ENCODE measurements at places on chromosomes 4 and X. TPM values are rescaled to one million over a fixed set of nuclear protein-coding genes. Genes with fewer than 3 reads are reported as not detected.
A peak's percentile ranks its signal among the peaks of the same experiment; 100 is the strongest.

DNA sequence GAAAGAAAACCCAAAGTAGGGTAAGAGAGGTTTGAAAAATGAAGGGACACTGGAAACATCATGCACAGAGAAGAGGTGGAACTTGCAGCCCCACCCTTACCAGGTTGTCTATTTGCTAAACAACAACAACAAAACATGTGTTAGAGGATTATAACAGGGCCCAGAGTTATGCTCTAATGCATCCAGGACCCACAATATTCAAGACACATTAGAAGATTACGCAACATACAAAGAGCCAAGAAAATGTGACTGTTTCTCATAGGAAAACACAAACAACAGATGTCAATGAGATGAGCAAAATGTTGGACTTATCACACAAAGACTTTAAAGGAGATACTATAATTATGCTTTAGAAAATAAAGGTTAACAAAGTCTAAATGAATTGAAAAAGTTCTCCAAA, 128.5 kb downstream of the LRBA start:
- peaks cover 26% of the 10 kb centered on the region for H3K4me1 ChIP-seq
- H3K27ac ChIP-seq = no peak overlapping the region
- H3K36me3 ChIP-seq = peaks cover 8% of the 10 kb centered on the region
- DNase-seq = no peak
- H3K27me3 ChIP-seq = no peaks in the 10 kb centered on the region
- H3K4me3 ChIP-seq = no peak overlapping the region

Gene SATL1
- polyA plus RNA-seq = not detected

Gene HTN1
- polyA plus RNA-seq = not detected

GRCh38 chr4:16794816-16795445, 103.5 kb downstream of the LDB2 start:
- no peak for DNase-seq
- H3K4me3 ChIP-seq = no peak overlapping the region
- H3K27ac ChIP-seq = no peak overlapping the region
- H3K4me1 ChIP-seq = no peaks in the 10 kb centered on the region
- no peaks in the 10 kb centered on the region for H3K27me3 ChIP-seq
- no peaks in the 10 kb centered on the region for H3K36me3 ChIP-seq

Gene NRK
- polyA plus RNA-seq = not detected

Gene TREX2
- not detected for polyA plus RNA-seq

Gene KCND1
- polyA plus RNA-seq = not detected

- peaks cover 44% of the 10 kb centered on the region for H3K4me1 ChIP-seq
- peaks cover 1% of the 10 kb centered on the region for H3K36me3 ChIP-seq
- H3K27me3 ChIP-seq = no peaks in the 10 kb centered on the region
Measured at GRCh38 chr4:26873391-26874026, 12.9 kb downstream of the STIM2 start.

GRCh38 chr4:160580581-160580980, 1477.7 kb downstream of the RAPGEF2 start:
- DNase-seq = no peak
- no peak overlapping the region for H3K4me3 ChIP-seq
- no peaks in the 10 kb centered on the region for H3K4me1 ChIP-seq
- H3K27ac ChIP-seq = no peak overlapping the region
- no peaks in the 10 kb centered on the region for H3K27me3 ChIP-seq

Gene SAGE1
- not detected for polyA plus RNA-seq

DNA sequence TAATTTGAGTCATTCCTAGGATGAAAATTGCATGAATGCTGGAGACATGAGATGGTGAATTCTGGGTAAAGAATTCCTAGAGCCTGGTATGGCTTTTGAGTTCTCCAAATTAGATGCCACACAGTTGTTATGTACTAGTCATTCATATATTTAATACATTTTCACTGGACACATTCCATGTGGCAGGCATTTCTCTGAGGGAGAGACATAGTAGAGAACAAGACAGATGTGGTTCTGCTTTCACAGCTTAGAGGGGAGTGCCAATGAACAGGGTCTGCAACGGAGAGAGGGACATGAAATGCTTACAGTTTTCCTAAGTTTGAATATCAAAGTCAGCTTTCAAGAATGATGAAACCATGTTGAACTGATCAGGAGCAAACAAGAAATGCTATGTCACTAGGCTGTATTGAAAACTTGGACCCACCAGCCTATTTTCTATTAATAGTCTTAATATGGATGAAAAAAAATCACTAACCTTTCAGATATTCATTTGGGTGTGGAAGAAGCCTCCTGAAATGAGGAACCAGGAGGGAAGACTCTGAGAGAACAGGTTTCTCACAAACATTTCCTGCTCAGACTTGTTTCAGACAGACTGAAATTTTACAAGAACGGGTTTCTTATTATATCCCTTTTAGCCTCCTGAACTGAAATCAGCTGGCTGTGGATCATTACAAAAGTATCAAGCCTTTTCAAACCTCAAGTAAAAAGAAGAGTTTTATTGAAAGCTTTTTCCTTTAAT, 276.0 kb upstream of the TET2 start:
- H3K4me3 ChIP-seq = no peak overlapping the region
- peaks cover 9% of the 10 kb centered on the region for H3K27me3 ChIP-seq
- no peak overlapping the region for H3K27ac ChIP-seq
- no peaks in the 10 kb centered on the region for H3K36me3 ChIP-seq
- DNase-seq = no peak

- no peak overlapping the region for H3K4me3 ChIP-seq
- no peak overlapping the region for H3K27ac ChIP-seq
- DNase-seq = no peak
- H3K4me1 ChIP-seq = no peaks in the 10 kb centered on the region
- no peaks in the 10 kb centered on the region for H3K27me3 ChIP-seq
Measured at GRCh38 chrX:132365490-132365889, 123.3 kb downstream of the MBNL3 start.

Gene TASL
- 15.2 TPM for polyA plus RNA-seq

- DNase-seq = no peak
- no peak overlapping the region for H3K27ac ChIP-seq
- H3K27me3 ChIP-seq = no peaks in the 10 kb centered on the region
- H3K4me3 ChIP-seq = no peak overlapping the region
- H3K4me1 ChIP-seq = no peaks in the 10 kb centered on the region
- no peaks in the 10 kb centered on the region for H3K36me3 ChIP-seq
Measured at GRCh38 chr4:144267084-144267483, 126.6 kb upstream of the GYPA start.

- H3K27ac ChIP-seq = no peak overlapping the region
- no peaks in the 10 kb centered on the region for H3K4me1 ChIP-seq
- no peak for DNase-seq
- H3K27me3 ChIP-seq = no peaks in the 10 kb centered on the region
- H3K4me3 ChIP-seq = no peak overlapping the region
- H3K36me3 ChIP-seq = no peaks in the 10 kb centered on the region
Measured at GRCh38 chr4:113300471-113300928, 251.0 kb downstream of the ANK2 start.

Gene MAGEB5
- not detected for polyA plus RNA-seq

GRCh38 chr4:81807386-81807785, 335.7 kb upstream of the RASGEF1B start:
- H3K4me1 ChIP-seq = no peaks in the 10 kb centered on the region
- H3K4me3 ChIP-seq = no peak overlapping the region
- H3K36me3 ChIP-seq = no peaks in the 10 kb centered on the region
- H3K27ac ChIP-seq = peak overlapping the region; percentile 10

Gene SPANXA1
- not detected for polyA plus RNA-seq

DNA sequence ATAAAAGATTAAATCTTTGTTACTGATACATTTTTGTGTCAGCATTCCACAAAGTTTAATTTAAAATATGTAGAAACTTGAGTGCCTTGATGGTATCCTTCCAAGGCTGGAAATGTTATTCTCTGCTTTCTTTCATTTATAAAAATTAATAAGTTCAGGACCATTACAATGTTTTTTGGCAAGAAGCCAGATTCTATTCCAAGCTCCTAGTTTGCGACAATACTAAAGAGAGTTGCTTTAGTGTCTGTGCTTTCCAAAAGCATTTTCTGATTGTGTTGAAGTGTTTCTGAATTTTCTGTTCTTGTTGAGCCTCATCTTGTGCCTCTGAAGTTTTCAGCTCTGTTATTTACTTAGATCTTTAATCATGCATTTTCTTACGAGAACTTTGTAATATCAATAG, 516.2 kb downstream of the KCTD8 start:
- no peaks in the 10 kb centered on the region for H3K27me3 ChIP-seq
- no peaks in the 10 kb centered on the region for H3K4me1 ChIP-seq
- no peak for DNase-seq

Gene FRG2
- not detected for polyA plus RNA-seq

Gene GPR101
- not detected for polyA plus RNA-seq

GRCh38 chr4:183328832-183329231, 6.6 kb upstream of the CLDN24 start:
- no peak overlapping the region for H3K4me3 ChIP-seq
- no peak overlapping the region for H3K27ac ChIP-seq
- no peaks in the 10 kb centered on the region for H3K36me3 ChIP-seq

DNA sequence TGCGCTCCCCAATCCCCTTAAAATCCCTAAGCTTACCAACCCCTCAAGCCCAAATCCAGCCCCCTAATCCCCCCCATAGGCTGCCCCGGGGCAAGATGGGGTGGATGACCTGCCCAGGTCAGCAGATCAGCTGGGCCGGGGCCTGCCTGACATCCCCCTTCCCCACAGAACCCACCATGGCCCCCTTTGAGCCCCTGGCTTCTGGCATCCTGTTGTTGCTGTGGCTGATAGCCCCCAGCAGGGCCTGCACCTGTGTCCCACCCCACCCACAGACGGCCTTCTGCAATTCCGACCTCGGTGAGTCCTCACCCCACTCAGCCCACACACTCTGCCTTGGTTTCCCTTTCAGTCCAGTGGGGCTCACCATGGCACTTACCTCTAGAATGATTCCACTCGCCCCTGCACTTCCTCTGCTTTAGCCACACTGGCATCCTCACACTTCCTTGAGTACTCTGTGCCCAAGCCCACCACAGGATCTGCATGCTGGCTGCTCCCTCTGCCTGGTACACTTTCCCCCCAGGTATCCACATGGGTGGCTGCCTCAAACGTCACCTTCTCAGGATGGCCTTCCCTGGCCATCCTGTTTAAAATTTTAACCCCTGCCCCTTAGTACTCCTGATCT, 1.1 kb downstream of the TIMP1 start:
- H3K4me1 ChIP-seq = peaks cover 10% of the 10 kb centered on the region
- no peaks in the 10 kb centered on the region for H3K36me3 ChIP-seq
- H3K27ac ChIP-seq = no peak overlapping the region

DNA sequence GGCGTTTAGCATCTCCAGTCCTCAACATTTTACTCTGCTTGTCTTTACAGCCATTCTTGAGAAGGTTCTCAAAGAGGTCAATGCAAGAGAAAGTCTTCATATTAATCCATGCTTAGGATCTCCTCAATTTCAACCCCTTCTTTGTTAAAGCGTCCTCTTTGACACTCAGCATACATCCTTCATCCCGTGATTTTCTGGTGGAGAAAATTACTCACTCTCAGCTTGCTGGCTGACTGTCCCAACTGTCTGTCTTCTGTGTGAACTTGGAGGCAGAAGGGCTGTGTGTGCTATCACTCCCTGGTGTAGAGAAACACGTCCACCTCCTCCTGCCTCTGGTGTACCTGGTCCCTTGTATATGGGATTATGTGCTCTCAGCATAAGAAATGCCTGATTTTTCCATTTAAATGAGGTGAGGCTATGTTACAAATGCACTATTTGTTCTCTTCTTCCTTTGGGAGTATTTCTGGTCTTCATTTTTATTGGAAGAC, 57.8 kb downstream of the GALNT7 start:
- no peaks in the 10 kb centered on the region for H3K27me3 ChIP-seq
- H3K36me3 ChIP-seq = no peaks in the 10 kb centered on the region
- H3K4me3 ChIP-seq = no peak overlapping the region
- H3K27ac ChIP-seq = no peak overlapping the region

DNA sequence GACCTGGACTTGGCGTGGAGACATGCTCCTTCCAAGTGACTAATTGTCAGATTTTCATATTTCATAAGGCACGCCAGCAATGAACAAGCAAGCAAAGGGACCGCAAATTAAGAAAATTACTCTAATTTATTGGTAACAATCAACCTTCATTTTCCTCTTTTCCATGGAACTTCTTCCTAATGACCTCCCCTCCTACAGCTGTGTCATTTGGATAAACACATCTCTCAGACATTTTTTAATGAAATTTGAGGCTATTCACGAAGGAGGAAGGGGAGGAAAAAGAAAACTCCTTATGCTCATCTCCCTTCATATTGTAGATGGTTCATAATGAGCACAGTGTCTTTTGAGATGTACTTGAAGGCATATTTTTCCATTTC, 38.6 kb upstream of the TLR3 start:
- H3K27ac ChIP-seq = no peak overlapping the region
- H3K4me1 ChIP-seq = no peaks in the 10 kb centered on the region
- H3K4me3 ChIP-seq = no peak overlapping the region
- no peaks in the 10 kb centered on the region for H3K36me3 ChIP-seq
- DNase-seq = no peak
